ENCODE measurements at places on chromosomes 1 and 21.
A peak's percentile ranks its signal among the peaks of the same experiment; 100 is the strongest.

- peak; percentile 66 for DNase-seq
These were observed 5.8 kb upstream of the SDHB start for GRCh38 chr1:17059391-17060305.

- no peak for DNase-seq
These were observed 143.8 kb downstream of the DUSP10 start for GRCh38 chr1:221598122-221598521.

- DNase-seq: no peak
These were observed at the start of gene OLIG1 for GRCh38 chr21:33069994-33070743. OLIG1 (plus strand) TSS chr21:33070141; CDS start chr21:33070247, 106 bp downstream.

- no peak for DNase-seq
These were observed 109.9 kb downstream of the SPAG17 start for GRCh38 chr1:118075116-118075515.

DNA sequence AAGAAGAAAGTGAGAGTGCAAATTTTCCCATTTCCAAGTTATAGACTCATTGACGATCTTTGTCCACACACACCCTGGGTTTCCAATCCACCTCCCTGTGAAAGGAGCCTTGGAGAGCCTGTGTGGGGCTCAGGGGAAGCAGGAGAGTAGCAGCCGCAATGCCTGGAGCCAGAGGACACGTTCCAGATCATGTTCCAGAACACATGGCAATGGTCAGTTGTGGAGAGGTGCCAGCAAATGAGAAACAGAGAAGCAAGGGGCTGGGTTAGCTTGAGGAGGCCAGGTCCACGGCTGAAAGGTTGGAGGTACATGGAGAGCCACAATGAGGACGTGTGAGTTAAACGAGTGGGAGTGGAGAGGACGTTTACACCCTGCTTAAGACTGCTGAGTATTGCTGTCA lies 33.0 kb upstream of the SIPA1L2 start:
- no peak for DNase-seq

DNA sequence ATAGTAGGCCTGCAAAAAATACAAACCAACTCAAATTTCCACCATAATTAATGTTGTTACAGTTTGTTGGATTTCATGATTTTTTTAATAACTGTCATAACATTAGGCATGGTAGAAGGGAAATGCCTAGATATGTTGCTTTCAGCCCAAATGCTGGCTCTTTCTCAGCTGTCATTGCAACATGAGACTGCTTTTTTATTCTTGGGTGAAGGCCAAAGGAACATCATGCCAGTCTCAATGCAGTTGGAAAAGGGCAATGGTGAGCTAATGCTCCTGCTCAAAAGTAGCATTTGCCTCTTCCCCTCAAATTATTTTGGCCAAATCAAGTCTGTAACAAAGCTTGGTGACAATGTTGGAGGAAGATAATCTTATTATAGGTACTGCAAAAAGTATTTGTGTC lies 877.7 kb upstream of the PRMT6 start:
- no peak for DNase-seq

DNA sequence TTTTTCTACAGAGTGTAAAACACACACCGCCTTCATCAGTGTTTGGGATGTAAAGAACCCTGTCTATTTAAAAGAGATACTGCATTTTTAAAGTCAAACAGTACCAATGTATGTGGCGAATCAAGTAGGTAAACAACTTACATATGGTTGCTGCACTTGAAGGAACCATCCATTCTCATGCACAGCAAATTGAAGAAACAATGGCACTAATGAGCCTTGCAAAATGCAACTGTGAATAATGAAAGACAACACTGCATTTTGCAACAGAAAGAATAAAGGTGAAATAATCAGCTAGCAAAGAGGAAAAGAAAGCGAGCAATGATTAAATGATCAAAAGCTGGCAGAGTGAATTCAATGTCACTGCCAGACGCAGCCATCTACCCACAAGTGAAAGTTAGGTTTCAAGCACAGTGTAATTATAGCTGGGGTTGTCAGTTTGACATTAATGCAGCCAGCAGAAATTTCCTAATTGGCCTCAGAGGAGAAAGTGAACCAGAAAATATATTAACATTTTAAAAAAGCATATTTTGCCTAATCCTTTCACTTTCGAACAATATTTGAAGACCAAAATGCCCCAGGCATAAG lies 10.9 kb upstream of the BARHL2 start:
- DNase-seq: no peak

GRCh38 chr1:174022976-174023277 lies 770 bp upstream of the RC3H1 start:
- no peak for DNase-seq

- DNase-seq: no peak
These were observed 7.6 kb downstream of the CD101 start for GRCh38 chr1:117009132-117009531.

GRCh38 chr1:43269627-43270375 lies at the start of gene TMEM125:
TMEM125 (plus strand) TSS chr1:43269983; CDS start chr1:43272723, 2,740 bp downstream.
- no peak for DNase-seq

DNA sequence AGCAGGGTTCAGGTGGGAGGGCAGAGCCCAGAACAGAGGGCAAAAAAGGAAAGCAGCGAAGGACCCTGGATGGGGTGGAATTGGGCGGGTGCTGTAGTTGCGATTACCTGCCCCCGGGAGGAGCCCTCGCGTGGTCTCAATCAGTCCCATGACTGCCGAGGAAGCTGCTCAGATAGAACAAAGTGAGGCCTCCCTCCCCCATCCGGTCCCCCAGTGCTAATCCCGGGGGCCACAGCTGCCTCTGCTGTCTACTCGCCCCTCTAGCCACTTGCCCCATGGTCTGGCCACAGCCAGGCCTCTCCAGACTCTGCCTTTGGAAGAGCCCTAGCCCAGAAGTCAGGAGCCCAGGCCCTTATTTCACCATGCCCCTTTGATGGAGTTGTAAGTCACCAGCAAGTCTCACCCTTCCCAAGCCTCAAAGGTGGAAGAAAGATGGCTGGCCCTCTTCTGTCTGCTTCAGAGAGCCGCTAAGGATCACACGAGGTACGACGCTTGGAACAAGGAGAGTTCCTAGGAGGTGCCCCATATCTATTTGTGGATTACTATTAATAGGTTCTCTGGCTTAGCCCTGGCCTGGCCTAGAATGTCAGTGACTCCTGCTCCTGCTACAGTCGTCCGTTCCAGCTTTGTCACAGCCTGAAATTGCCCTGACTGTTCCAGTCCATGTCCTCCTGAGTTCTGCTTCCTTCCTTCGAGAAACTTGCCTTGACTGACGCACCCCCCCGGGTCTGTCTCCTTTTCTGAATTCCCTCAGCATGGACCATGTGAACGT lies 16.4 kb downstream of the ECHDC2 start:
- DNase-seq: peak; percentile 15

DNA sequence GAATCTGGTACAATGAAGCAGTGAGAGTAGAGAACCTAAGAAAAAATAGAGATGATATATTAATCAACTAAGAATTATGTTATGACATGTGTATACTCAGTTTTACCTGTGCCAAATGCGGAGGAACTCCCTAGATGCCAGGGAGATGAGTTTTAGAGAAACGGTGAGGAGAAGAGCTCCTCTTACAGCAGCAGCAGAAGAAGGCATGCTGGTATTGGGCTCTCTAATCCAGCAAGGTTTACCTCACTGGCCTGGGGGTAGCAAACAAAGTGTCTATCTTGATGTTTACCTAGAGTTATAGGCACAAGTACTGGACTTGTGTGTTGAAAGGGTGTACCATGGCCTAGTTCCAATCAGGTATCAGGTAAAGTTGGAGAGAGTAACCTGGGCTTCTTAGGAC lies 28.9 kb upstream of the DEPDC1 start:
- DNase-seq: no peak

GRCh38 chr1:18945401-18945849 lies 11.1 kb downstream of the IFFO2 start:
- DNase-seq: no peak

- DNase-seq: peak; percentile 82
These were observed 197.7 kb upstream of the DUSP10 start for GRCh38 chr1:221939607-221940006.

DNA sequence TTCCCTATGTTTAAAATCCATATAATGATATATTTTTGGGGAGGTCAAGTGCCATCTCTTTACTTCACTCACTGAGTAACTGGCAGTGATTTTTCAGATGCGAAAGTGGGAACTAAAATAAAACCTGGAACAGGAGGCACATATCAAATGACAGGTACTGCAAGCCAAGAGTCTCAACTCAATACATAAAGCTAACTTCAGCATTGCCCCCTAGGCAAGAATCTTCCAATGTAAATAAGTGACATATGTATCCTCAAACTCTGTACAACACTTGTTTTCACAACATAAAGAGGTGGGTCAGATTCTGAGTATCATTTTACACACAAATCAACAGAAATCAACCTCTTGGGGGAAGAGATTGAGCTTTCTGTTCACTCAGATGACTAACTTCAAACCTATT lies 18.1 kb downstream of the DCAF8 start:
- no peak for DNase-seq

- DNase-seq: no peak
These were observed 4.9 kb downstream of the MDM4 start for GRCh38 chr1:204520834-204521709.

GRCh38 chr1:226712742-226713419 lies 26.2 kb downstream of the ITPKB start:
- DNase-seq: no peak

- peak; percentile 85 for DNase-seq
These were observed at the start of gene EFNA1 for GRCh38 chr1:155127105-155127966. EFNA1 (plus strand) TSS chr1:155127876; CDS start chr1:155127978, 102 bp downstream.

- no peak for DNase-seq
These were observed 1.4 kb upstream of the OR2L3 start for GRCh38 chr1:248045209-248045608.

DNA sequence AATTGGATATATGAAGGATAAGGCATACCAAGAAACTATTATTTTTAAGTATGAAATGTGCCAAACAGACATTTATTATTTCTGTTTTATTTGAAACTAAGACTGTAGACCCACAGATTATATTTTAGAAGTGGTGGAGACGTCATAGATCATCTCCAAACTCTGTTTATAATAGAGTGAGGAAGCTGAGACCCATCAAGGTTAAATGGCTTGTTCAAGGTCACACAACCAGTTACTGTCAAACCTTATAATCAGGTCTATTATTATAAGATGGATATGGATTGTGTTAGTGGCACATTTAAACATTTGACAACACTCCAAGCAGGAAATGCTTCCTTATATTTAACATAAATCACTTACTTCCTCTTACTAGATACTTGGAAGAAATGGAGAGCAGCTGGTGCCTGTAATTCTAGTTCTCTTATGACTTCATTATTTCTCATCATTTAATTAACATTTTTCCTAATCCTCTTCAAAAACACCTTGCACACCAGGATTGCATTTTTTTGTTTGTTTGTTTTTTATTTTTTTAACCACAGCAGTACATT lies 117.0 kb downstream of the NEK7 start:
- DNase-seq: no peak

- no peak for DNase-seq
These were observed 18.4 kb upstream of the CD101 start for GRCh38 chr1:116983112-116983511.

- DNase-seq: no peak
These were observed 546 bp downstream of the POU2F1 start for GRCh38 chr1:167221126-167221737.

- DNase-seq: no peak
These were observed 19.3 kb downstream of the SLC19A1 start for GRCh38 chr21:45522986-45523385.

DNA sequence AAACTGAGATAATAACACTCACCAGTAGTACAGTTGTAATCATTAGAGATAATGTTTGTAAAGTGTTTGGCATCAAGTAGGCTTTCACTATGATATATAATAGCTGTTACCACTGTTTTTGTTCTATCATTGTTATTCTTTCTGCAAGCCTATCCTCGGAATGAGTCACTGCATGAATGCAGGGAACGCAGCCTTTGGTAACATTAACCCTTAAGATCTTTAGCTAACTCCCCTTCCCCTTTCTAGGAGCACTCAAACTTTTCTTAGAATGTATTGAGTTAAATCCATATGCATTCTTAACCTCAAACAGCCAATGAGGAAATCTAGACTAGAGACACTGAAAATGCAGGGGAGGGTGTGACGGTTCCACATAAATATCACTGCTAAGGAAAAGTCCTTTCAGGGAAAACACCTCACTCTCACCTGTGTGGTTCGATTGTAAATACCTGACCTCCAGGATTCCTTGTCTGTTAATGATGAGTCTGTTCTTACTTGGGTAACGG lies 467.3 kb downstream of the SETD4 start:
- DNase-seq: no peak

DNA sequence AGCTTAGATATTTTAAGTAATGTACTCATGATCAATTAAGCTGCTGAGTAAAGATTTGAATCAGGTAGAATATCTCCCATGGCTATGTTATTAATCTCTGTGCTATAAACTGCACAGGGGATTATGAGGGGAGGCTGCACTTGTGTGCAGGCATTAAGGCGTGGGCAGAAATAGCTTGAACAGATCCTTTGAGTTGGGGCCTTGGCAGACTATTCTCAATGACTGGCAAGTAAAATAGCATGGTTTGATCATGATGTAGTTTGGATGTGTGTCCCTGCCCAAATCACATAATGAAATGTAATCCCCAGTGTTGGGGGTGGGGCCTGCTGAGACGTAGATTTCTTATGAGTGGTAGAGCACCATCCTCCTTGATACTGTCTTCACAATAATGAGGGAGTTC lies 220.3 kb downstream of the PLPP3 start:
- no peak for DNase-seq
